Activated CD4-positive, alpha-beta memory T cell treated with anti-CD3 and anti-CD28 coated beads, Interleukin-2, amount 10 ng/mL, durations not matched to agents 7 days and 5 days (primary cell): ENCODE measurements at places on chromosomes 3 and 15.

- DNase-seq, result no peak
These were observed 274.9 kb downstream of the FAM43A start for GRCh38 chr3:194960446-194961032.

GRCh38 chr3:100440895-100441294 lies 39.6 kb downstream of the LNP1 start:
- DNase-seq, result no peak

DNA sequence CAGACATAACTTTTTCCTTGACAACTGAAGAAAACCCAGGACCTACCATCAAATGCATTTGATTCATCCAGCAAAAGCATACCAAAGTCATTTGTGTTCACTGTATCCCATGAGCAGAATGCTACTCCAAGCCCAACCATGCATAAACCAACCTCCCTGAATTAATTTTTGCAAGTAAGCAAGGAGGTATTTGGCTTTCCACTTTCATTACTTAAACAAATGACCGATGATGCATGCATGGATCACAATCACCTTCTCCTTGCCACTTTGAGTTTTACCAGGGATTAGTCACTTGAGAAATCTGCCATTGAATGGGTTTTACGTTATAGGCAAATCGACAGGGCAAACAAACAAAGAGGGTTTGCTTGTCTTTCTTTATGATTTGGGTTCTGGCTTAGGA lies 214.8 kb downstream of the FMN1 start:
- no peak for DNase-seq

DNA sequence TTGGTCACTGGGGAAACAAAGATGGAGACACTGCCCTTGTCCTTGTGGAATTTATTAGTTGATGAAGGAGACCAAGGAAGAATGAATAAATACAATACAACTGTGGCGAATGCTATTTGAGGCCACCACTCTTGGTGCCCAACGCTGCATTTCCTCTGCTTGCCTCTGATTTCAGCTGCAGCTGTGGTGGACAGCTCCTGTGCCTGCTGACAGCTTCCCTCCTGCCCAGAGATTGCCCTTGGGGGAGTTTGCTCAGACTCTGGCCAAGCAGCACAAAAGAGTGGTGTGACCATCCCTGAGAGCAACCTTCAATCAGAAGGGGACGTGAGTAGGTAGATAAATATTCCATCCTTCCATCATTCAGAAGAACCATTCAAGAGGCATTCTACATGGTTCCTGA lies 64.6 kb upstream of the FHIT start:
- DNase-seq, result no peak

GRCh38 chr3:178823591-178824246 lies 247.9 kb downstream of the ZMAT3 start:
- no peak for DNase-seq

DNA sequence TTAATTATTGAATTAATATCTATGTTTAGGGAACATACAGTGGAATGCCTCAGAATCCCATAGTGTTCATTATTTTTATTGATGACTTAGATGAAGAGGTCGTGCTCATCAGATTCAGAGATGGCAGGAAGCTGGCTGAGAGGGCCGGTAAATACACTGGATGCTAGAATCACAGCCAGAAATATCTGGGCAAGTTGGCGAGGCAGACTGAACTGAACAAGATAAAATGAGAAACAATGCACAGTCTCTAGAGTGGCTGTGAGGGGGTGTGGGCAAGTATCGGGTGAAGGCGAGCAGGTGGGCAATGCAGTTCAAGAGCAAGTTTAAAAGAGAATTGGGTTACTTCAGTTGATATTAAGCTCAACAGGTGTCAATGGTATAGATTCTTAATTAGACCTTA lies 5.9 kb downstream of the DGKG start:
- no peak for DNase-seq

DNA sequence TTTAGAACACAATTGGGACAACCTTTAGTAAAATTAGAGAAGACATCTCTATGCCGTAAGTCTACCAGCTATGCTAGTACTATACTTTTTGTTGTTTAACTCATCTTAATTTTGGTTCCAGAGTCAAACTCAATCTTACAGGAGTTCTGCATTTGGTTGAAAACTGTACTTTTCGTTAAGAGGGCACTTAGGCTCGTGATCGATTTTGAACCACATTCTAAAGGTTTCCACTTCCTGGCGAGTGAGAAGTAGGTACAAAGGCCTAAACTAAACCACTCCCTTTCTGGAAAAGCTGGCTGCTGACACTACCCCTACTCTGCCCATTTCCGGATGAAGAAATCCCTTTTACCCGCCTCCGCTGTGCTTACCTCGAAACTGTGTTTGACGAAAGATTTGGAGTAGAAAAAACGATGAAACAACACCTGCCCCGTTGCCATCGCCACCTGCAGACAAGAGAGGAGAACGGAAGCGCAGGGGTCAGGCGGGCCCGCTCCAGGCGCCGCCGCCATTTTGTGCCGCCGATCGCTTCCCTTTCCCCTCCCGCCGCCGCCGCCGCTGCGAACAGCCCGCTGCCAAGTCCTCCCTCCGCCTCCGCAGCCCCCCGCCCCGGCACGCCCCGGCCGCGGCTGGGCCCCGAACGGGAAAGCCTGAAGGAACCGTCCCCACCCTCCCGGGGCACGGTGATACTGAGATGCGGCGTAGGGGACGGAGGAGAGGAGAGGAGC lies 748 bp downstream of the CCNL1 start:
- DNase-seq, result peak; percentile 83

DNA sequence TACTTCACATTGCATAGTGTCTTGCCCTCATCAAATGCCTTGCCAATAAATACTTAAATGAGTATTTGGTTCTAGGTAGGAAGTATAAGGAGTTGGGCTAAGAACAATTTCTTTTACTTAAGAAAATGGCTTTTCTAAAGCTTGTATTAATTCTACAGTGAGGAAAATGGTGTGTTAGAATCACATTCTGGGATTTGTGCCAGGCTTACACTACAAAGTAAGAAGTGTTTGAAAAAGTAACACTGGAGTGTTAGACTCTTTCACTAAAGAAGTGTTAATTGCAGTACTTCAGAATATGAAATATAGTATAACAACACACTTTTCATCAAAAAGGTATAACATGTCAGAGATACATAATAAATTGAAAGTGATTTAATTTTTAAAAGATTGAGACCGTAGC lies 328.7 kb downstream of the C3orf38 start:
- no peak for DNase-seq

- no peak for DNase-seq
These were observed 24.6 kb downstream of the GORASP1 start for GRCh38 chr3:39082666-39083313.

DNA sequence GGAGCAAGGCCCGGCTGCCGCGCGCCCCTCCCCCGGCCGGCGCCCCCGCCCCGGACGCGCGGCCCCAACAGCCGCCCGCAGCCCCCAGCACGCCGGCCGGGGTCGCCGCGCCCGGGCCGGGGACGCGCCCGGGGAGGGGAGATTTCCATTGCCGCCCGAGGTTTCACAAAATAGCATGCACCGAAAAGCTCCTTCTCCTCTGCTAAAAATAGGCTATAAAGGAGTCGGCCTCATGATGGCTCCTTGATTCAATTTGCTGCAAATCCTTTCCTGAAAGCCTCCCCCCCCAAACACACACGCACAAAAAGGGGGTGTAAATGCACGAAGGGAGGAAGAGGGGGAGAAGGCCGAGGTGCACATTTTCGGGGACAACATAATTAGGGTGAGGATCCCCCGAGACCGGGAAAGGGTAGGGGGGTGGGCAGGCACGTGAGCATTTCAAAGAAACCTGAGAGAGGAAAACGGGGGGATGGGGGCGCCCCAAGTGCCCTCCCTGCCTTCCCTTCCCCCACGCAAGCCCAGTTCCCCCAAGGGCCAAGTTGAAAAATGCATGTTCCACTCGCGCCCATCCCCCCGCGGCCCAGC lies 734 bp downstream of the TBL1XR1 start:
- peak; percentile 51 for DNase-seq

DNA sequence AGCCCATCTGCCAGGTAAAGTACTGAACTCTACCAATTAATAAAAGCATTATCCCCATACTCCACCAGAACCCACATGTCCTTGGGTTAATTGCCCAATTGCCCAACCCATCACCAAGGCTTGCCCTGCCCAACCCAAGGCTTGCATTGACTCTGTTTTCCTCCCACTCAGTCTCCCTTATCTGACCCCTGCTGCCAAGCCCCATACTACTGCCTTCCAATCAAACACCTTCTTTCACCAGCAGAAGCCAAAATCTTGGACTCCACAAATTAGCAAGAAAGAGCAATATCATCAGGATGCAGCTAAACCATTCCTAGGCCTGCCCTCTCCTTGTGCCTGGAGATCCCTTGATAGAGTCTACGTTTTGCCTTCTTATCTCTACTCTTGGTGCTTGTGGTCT lies 602.9 kb downstream of the NTRK3 start:
- DNase-seq, result no peak

DNA sequence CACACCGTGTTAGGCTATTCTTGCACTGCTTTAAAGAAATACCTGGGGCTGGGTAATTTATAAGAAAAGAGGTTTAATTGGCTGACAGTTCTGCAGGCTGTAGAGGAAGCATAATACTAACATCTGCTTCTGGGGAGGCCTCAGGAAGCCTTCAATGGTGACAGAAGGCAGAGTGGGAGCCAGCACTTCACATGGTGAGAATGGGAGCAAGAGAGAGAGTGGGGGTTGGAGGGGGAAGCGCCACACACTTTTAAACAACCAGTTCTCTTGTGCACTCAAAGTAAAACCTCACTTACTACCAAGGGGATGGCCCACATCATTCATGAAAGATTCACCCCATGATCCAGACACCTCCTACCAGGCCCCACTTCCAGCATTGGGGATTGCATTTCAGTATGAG lies 181.1 kb downstream of the APBA2 start:
- DNase-seq, result no peak

- no peak for DNase-seq
These were observed 67.2 kb upstream of the SIAH2 start for GRCh38 chr3:150830094-150830681.

- DNase-seq, result no peak
These were observed 19.9 kb upstream of the ABHD5 start for GRCh38 chr3:43670635-43671522.

GRCh38 chr15:25939122-25939521 lies 76.0 kb upstream of the ATP10A start:
- DNase-seq, result no peak

DNA sequence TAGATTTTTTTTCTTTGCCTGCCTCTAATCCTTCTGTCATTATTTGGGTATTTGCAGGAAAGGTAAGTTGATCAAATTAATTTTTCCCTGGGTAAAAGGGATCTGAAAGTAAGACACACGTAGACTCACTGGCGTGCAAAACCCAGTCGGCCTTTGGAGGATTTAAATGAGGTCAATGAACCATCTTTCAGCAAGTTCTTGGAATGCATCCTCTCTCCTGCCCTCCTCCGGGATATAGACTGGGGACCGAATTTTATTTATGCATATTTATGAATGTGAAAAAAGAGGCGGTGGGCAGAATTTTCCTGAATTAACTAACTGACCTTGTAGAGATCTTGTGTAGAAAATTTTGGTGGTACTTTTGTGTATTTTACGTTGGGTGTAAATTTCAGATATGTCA lies 2.2 kb downstream of the CADM2 start:
- DNase-seq, result no peak

DNA sequence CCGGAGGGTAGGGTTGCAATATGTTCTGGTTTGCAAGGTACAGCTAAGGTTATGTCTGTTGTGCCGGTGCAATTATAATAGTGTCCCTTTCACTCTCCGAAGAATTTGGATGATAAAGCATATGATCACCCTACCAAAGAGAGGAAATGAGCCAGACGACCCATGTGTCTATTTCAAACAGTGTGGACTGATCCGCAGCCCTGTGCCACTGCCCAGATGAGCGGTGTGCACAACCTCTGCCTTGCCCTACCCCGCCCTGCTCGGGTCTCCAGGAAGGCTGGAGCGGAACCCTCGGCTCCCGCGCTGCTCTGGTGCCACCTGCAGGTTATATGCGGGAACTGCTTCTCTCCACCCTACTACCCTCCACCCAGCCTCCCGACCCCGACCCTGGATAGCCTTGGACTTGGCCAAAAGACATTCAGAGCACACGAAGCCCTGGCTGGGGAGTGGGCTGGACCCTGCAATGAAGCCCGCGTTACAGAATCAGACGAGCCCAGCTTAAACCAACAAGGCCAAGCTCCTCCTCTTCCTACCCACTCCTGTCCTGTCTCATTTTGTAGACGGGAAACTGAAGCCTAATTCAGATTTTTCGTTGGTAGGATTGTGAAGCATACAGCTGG lies 68.4 kb upstream of the CHRNB4 start:
- DNase-seq, result peak; percentile 72

GRCh38 chr3:58324391-58325390 lies 8.0 kb upstream of the PXK start:
- no peak for DNase-seq

- DNase-seq, result no peak
These were observed 3.9 kb upstream of the TLE3 start for GRCh38 chr15:70101459-70102113.

GRCh38 chr3:39637807-39638206 lies 170.3 kb downstream of the MOBP start:
- DNase-seq, result no peak

GRCh38 chr3:173064631-173065030 lies 76.4 kb downstream of the SPATA16 start:
- DNase-seq, result no peak

DNA sequence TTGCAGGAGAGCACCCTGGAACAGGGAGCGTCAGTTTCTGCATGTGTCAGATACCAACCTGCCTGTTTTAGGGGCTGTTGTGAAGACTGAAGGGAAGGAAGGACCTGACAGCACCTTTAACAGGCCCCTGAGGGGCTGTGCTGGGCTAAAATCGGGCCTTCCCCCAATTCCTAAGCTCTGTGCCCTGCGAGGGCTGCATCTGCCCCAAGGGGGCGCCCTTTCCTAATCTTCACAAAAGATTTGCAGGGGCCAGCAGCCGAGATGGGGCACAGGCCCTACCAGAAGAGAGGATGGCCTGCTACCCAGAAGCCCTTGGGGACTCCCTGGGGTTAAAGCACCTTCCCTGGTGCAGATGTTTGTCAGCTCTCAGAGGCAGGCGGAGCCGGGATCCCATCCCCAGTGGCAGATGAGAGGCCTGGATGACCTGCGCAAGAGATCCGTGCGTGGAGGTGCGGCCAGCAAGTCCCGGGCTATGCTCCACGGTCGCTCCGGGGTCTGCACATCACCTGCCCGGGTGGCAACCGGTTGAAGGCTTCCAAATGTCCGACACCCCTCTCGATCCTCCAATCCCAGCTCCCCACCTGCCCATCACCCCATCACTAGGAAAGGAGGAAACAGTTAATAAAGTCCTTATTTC lies 53.6 kb downstream of the RHCG start:
- DNase-seq, result peak; percentile 57
